COLO829 (cell line): ENCODE measurements at places on chromosomes 2 and 18.

DNA sequence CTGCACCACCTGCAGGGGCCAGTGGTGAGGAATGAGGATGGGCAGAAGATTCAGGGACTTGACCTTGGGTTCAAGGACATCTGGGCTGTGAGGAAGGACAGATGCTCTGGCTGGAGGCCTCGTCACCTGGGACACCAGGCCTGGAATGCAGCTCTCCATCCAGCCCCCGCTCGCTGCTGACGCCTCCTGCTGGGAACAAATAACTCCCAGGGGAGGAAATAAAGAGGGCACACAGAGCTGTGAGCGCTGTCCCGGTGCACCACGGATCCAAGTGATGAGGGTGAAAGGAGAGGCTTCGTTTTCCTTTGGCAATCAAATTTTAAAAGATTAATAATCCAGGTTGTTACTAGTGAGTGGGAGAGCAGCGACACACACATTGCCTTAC, 368.0 kb upstream of the MYT1L start:
- DNase-seq = no peak

- no peak for DNase-seq
Measured at GRCh38 chr18:46892842-46893241, 24.5 kb downstream of the PIAS2 start.

DNA sequence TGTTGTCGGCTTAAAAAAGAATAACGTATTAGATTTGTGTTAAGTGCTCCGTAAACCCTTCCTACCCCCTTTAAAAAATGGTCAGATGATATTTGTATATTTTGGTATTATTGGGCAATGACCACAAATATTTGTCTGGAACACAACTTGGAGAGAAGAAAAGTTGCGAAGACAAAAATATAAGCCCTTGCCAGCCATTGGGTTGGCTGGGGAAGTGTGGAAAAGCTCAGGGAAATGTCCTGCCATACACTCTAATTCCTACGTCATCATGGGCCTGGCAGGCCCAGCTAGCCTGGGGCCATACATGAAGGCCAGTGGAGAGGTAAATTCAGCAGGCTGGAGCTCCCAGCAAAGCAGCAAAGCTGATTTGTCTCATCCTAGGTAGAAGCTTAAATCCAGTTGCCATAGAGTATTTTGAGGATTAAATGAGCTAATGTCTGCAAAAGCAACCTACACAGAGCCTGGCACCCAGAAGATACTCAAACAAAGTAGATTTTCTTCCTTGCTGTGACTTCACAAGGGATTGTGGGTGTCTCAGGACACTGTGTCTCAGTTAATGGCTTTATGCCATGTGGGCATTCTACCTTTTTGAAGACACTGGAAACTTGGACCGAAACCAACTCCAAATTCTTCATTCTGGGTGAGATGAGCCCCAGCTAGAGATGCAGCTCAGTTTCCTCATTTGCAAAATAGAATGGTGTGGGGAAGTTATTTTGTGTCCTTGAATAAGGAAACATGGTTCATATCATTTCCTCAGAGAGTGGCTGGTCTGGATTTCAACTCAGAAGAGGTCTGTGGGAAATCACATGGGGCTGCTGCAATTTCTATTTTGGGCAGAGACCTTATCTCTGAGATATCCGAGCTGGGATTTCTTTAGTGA, 87.9 kb upstream of the MAP4K3 start:
- DNase-seq = no peak

DNA sequence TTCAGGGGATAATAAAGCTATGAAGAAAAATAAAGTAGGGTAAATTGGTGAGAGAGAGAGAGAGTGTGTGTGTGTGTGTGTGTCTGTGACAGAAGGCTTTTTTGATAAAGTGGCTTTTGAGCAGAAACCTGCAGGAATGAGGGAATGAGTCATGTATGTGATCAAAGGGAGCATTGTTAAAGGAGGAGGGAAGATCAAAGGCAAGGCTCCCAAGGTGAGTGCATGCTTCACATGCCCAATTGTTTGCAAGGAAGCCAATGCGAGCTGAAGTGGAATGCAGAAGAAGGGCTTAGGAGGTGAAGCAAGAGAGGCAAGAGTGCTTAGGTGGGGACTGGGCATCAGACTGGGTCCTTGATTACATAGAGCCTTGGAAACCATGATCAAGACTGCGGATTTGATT, 96.8 kb downstream of the DNAH6 start:
- no peak for DNase-seq

DNA sequence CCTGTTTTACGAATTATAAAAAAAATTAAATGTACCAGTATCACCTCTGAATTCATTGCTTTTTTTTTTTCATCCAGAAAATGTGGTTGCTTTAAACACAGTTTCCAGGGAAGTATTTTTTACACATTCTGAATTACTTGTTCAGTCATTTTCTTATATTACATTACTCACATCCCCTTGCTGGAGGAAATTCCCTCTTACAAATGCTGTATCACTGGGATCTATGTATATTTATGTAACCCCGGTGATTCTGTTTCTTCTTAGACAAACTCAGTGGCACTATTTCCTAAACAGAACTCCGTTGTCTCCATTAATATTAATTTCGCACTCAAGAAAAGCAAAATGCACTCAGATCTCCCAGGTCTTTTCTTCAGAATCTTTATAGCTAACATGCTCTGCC, 1078.5 kb upstream of the ZEB2 start:
- no peak for DNase-seq

GRCh38 chr18:79915161-79916127, 36.0 kb downstream of the SLC66A2 start:
- DNase-seq = no peak

DNA sequence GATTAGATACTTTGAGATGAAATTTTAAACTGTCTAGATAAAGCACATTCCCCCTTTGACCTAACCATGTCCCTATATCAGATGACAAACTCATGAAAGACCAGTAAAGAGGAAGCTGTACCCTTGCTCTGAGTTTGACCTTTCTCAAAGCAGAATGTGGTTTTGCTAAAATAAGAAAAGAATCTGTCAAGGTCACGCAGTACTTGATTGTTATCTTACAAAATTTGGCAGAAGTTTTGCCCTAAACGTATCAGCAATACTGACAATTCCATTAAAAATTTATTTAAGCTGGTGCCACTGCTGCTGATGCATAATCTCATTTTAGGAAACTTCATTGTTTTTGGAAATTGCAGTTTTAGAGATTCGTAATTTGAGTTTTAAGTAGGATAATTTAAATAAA, 31.2 kb upstream of the GALM start:
- peak; percentile 40 for DNase-seq

- no peak for DNase-seq
Measured at GRCh38 chr2:220999356-220999755, 572.7 kb downstream of the EPHA4 start.

- DNase-seq = no peak
Measured at GRCh38 chr18:66342577-66342976, 261.3 kb downstream of the CDH19 start.

GRCh38 chr2:196324211-196324610, 152.8 kb upstream of the STK17B start:
- no peak for DNase-seq

- no peak for DNase-seq
Measured at GRCh38 chr18:7980136-7980535, 413.0 kb downstream of the PTPRM start.

DNA sequence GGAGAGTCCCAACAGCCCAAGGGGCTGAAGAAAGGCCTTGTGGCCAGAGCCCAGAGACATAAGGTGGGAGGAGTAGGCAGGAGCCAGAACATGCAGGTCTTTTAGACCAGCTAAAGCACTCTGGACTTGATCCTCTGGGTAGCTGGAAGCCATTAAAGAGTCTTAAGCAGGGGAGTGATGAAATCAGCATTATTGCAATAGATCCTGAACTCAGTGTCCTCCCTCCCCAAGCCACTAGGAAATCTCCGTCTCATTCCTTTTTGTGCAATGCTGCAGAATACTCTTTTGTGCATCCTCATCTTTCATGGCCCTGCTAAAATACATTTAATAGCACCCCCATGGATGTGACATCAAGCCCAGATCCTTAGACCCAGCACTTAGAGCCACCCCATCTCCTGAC, 58.6 kb upstream of the ZCCHC2 start:
- DNase-seq = no peak

DNA sequence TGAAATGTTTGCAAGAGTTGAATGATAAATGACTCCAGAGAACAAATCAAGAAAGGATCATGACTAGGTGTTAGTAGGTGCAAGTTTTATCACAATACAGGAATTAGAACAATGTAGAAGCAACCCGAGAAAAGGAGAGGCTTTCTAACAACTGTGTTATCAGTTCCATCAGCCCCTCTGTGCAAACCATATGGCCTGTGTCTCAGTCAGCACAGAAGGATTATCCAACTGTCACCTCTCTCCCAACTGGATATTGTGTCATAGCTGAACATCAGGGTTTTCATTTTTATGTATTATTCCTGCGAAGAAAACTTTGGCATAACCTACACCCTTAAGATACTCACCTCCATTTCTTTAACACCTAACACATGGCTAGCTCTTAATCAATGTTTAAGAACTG, 321.6 kb upstream of the RND3 start:
- DNase-seq = no peak

DNA sequence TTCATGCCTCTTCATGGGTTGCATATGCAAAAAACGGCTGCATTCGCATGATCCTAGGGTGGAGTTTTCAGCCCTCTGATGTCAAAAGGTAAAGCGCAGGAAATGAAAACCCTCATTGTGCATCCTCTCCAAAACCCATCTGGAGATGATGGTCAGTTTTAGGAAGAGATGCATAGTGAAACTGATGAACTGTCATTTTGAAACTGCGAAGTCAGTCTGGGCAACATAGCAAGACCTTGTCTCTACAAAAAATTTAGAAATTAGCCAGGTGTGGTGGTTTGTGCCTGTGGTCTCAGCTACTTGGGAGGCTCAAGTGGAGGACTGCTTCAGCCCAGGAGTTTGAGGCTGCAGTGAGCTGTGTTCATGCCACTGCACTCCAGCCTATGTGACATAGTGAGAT, 2.5 kb upstream of the TTLL4 start:
- DNase-seq = no peak

DNA sequence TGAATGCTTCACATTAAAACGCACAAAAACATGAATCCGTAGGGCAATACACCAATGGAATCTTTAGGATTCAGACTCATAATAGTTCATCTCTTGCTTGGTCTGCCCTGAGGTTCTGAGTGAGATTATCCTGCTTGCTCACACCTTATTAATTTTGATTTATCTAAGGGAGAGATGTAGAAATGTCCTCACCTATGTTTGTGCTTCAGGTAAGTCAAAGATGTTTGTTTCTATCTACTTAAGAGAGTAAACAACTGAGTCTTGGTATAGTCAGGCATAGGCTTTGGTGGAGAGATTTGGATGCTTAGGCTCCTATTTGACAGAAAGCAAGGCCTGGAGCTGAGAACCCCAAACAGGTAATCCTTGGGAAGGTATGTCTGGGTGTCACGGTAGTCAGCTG, 231.0 kb upstream of the TNP1 start:
- DNase-seq = no peak

- DNase-seq = no peak
Measured at GRCh38 chr2:128329607-128330006, 10.9 kb upstream of the HS6ST1 start.

GRCh38 chr2:210598219-210598618, 41.8 kb downstream of the CPS1 start:
- DNase-seq = no peak

- no peak for DNase-seq
Measured at GRCh38 chr2:6999211-6999877, 82.1 kb downstream of the RNF144A start.

GRCh38 chr18:57854726-57855125, 51.6 kb upstream of the ATP8B1 start:
- DNase-seq = no peak

DNA sequence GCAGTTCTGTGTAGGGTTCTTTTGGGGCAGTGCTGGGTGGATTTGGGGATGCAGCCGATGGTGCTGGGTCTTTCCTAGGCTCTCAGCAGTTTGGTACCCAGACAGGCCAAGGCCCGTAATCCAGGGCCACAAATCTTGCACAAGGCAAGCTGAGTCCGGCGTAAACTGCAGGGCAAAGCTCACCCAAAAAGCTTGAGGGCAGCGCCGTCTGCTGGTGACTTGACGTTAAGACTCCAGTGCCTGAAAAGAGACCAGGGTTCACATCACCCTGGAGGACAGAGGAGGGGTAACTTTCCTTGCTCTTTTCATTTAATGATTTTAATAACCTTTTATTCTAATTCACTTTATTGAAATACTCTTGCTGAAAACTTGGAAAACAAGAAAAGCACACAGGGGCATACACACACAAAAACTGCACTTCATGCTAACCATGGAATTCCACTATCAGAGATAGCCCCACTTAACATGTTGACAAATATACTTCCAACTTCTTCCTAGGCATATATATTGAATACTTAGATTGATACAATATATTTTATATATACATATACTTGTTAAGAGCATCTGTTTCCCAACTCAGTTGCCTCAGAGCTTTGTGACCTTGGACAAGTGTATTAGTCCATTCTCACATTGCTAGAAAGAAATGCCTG, 38.9 kb downstream of the CNGA3 start:
- peak; percentile 76 for DNase-seq

- no peak for DNase-seq
Measured at GRCh38 chr2:237222178-237222577, 136.5 kb downstream of the COPS8 start.

GRCh38 chr2:58194458-58194857, 46.7 kb downstream of the FANCL start:
- DNase-seq = no peak

- DNase-seq = peak; percentile 54
Measured at GRCh38 chr18:48663931-48664847, 125.4 kb downstream of the CTIF start.

GRCh38 chr2:25184254-25184653, 15.9 kb upstream of the POMC start:
- DNase-seq = no peak

DNA sequence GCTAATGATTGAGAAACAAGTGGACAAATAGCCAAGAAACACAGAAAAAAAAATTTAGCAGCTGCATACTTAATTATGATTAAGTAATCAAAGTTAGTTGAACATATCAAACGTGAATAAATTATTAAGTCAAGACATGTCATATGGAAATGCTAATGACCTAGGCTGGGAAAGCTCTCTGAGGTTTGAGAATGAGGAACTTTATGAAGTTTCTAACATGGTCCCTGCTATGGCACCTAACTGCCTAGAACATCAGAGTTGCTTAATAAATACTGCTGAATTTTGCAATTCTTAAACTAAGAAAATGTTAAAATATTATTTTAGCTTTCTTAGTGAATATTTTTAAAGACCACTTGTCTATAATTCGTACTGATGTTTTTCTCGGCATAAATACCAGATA, 99.8 kb downstream of the AFF3 start:
- DNase-seq = no peak

DNA sequence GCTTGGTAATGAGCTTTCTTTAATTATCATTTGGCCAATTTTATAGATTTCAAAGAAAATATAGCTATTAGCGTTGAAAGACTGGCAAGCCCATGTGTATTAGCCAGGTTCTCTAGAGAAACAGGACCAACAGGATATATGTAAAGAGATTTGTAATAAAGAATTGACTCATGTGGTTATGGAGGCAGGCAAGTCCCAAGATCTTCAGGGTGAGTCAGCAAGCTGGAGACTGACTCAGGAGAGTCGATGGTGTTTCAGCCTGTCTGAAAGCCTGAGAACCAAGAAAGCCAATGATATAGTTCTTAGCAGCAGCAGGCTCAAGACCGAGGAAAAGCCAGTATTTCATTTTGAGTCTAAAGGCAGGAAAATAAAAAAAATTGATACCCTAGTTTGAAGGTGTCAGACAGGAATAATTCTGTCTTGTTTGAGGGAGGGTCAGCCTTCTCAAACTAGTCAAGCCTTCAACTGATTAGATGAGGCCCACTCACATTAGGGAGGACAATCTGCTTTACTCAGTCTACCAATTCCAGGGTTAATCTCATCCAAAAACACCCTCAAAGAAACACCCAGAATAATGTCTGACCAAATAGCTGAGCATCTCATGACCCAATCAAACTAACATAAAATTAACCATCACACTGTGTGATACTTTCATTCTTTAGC, 78.3 kb upstream of the CRIM1 start:
- DNase-seq = no peak
